Pulmonary artery endothelial cell (primary cell): ENCODE measurements at places on chromosomes 6 and 20.

GRCh38 chr20:50583442-50584150, 73.4 kb downstream of the PTPN1 start:
- DNase-seq: no peak

- no peak for DNase-seq
Observed at GRCh38 chr6:154535851-154536250, 25.4 kb upstream of the CNKSR3 start.

- DNase-seq: no peak
Observed at GRCh38 chr20:62216636-62217566, 3.2 kb downstream of the HRH3 start.

DNA sequence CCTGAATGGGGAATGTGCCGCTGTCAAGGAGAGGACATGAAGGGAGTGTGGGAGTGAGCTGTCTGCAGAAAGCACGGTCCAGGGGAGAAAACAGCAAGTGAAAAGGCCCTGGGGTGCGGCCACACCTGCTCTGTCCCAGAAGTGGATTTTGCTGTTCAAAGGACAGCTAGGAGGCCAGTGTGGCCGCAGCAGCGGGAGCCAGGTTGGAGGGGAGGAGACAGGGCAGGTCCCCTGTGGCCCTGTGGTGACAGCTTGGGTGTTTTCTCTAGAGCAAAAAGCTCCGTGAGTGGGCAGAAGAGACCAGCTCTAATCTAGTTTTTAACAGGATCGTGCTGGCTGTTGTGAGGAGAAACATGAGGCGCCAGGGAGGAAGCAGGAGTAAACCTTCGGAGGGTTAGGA, 4.5 kb upstream of the SLC52A3 start:
- no peak for DNase-seq

GRCh38 chr6:100518588-100518987, 53.9 kb upstream of the SIM1 start:
- DNase-seq: no peak
